ENCODE measurements at places on chromosomes 2 and 18.
A peak's percentile ranks its signal among the peaks of the same experiment; 100 is the strongest.

GRCh38 chr2:187942876-187943275 lies 348.8 kb upstream of the GULP1 start:
- no peak for DNase-seq

- DNase-seq, result no peak
These were observed 210.6 kb downstream of the IRS1 start for GRCh38 chr2:226589043-226589442.

GRCh38 chr2:53600815-53601214 lies 166.8 kb upstream of the CHAC2 start:
- DNase-seq, result peak; percentile 5

DNA sequence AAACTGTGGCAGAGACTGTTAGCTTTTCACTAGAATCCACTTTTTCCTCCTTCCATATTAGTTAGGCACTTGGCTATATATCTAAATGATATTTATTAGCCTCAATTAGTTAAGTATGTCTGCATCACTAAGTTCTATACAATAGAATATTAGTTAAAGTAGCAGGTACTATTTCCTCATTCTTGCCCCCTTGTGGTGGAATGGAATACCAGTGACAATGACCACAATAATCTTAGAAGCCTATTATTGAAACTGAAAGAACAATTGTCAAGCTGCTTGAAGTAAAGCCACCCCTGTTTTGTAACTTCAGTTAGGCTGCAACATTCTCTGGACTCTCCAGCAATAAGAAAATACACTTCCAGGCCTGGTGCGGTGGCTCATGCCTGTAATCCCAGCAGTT lies 476.3 kb upstream of the VWC2L start:
- DNase-seq, result no peak

- no peak for DNase-seq
These were observed 141.9 kb upstream of the LGALSL start for GRCh38 chr2:64311948-64312621.

DNA sequence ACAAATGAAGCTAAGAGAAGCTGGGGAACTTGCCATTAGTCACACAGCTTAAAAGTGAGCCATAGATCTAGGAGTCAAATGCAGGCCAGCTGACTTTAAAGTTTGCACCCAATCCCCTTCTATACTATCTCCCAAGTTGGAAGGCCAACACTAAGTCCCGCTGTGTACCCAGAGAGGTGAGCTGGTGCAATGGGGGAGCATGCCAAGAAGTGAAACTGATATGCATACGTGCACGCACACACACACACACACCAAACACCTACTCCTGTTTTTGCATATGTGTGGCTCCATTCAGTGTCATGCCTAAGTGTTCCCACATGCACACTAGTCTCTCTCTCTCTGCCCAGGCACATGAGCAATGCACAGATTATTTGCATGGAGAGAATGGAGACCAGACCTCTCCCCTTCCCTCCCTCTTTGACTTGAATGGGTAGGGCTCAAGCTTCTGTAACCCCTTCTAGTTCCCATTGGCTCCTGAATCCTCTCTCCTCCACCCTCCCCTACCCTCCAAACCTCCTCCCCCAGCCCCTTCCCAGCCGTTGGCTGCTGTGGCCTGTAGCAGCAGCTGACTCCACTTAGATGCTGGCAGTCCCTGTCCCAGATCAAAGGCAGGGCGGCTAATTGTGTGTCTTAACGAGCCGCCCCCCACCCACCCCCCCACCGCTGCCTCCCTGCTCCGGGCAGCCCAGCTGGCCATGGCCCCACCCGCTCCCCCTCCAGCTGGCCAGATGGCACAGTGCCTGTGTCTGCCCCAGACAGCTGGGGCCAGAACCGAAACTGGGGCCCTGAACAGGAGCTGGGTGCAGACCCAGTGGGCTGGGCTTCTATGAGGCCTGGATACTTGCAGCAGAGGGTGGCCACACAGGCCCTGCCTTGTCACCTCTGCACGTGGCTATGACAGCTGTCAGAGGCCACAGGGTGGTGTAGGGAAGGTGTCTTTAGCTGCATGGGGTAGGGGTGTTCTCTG lies 5.6 kb downstream of the WNT10A start:
- DNase-seq, result no peak

DNA sequence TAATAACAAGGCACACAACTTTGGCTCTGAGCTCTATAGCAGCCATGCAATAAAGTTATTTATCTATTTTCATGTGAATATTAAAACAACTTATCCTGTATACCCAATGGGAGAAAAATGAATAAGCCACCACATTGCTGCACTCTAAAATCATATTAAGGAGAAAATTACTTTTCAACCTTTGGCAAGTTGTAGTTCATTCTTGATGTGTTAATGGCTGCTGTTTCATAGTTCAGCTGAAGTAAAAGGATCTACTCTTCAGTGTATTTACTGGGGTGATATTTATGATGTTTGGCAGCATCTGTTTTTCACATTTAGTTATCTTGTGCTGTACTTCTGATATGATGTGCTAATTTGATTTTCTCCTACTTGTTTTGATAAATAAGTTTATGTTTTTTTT lies 71.8 kb downstream of the TMEFF2 start:
- no peak for DNase-seq

All from NCI-H1417 treated with DMSO at 0.1 percent for 48 hours (cell line).